ENCODE measurements at places on chromosomes 6 and 20. TPM values are rescaled to one million over a fixed set of nuclear protein-coding genes. Genes with fewer than 3 reads are reported as not detected.

GRCh38 chr6:28161410-28162079, 19.9 kb downstream of the ZKSCAN8 start:
- no peak for DNase-seq

GRCh38 chr6:22513667-22514066, 55.7 kb upstream of the HDGFL1 start:
- DNase-seq: no peak

DNA sequence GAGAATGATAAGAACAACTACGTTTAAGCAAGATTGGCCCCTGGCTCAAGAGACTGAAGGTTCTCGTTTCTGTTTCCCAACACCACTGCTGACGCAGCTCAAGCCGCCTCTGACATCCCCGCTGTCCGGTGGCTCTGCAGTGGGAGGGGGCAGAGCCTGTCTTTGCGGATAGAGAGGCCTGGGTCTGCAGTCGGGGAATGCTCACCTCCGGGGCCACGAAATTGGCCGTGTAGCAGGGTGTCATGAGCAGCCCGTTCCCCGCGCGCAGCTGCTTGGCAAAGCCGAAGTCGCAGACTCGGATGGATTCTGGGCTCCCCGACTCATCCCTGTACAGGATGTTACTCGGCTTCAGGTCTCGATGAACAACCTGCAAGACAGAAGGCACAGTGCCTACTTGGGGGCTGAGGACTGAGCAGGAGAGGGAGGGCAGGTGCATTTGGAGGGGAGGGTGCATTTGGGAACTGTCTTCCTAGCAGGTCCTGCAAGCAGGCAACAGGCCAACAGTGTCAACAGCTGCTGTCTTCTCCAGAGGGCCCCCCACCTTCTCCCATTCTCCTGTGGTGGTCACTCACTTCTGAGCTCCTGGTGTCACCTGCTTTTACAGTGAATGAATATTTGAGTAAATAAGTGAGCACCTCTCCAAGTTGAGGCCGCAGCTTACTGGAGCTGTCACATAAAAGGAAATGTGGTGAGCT, 40.5 kb upstream of the MPC1 start:
- no peak for DNase-seq

DNA sequence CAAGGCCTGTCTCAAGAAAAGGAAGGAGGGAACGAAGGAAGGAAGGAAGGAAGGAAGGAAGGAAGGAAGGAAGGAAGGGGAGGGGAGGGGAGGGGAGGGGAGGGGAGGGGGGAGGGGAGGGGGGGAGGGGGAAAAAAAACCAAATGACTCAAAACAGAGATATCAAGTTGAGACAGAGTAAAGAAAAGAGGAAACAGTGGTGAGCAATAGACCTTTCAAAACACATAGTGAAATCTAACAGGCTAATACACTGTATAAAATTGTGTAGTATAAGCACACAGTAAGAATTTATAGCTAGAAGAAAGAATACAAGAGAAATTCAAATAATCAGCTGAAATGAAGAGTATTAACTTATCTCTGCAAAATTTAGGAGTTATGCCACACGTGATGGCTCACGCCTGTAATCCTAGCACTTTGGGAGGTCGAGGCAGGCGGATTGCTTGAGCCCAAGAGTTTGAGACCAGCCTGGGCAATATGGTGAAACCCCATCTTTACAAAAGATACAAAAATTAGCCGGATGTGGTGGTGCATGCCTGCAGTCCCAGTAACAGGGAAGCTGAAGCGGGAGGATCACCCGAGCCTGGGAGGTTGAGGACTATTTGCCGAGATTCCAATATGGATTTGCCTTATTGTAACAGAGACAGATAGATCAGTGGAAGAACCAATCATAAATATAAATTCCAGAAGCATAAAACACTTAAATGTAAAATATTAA, 123.2 kb downstream of the PRND start:
- DNase-seq: no peak

DNA sequence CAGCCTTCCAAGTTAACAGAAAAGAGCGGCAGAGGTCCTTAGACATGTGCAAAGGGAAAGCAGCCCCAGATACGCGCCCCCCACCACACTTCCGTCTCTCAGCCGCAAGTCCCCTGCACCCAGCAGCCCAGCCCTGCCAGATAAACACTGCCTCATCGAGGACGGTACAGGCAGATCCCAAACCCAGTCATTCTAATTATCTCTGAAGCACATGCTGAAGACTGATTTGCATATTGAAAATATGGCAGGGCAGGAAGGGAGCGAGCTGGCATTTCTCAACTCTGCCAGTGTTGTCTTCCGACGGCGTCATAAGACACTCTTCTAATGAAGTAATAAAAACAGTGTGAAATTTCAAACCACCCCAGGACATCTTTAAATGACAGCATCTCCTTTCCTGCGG, 122.8 kb upstream of the CDH4 start:
- DNase-seq: no peak

DNA sequence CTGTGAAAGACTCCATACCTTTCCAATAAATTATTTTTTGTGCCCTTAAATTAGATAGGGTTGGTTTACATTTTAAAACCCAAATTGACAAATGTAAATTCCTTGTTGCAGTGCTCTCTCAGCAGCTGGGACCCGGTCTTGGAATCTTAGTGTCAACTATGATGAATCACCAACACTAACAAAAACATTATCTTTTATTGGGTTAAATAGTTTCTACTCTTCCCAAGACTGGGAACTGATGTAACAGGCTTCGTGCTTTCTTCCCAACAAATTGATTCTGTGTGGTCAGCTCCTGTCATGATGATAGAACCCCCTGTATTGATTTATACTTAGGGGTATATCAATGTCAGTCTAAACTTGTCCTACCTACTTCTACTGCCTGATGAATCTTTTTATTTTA, 23.2 kb upstream of the AHI1 start:
- DNase-seq: no peak

GRCh38 chr20:57908704-57909630, 199.2 kb upstream of the PMEPA1 start:
- DNase-seq: no peak

Gene BPI
- 0.69 TPM for polyA plus RNA-seq
